Cortex of kidney (tissue), 1 donor: ENCODE measurements at places on chromosomes 4 and X.

DNA sequence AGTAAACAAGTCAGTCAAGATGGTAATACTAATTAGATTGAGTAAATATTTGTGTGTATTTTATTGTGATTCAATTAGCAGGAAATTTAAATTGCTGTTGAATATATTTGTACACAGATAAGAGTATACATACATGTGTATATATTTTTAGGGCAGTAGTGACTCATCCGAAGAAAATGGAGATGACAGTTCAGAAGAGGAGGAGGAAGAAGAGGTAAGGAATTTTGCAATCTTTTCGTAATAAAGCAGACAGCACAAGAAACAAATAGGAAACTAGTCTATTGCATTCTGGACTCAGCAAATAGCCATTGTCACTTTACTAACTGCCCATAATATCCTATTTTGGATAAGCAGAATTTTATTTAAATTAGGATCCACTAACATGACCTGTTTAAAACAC, 6.6 kb downstream of the IBSP start:
- no peak for DNase-seq

- no peak for DNase-seq
These were observed 30.3 kb downstream of the INPP4B start for GRCh38 chr4:142815834-142816233.

GRCh38 chr4:118826723-118827444, 9.0 kb downstream of the SEC24D start:
- no peak for DNase-seq

DNA sequence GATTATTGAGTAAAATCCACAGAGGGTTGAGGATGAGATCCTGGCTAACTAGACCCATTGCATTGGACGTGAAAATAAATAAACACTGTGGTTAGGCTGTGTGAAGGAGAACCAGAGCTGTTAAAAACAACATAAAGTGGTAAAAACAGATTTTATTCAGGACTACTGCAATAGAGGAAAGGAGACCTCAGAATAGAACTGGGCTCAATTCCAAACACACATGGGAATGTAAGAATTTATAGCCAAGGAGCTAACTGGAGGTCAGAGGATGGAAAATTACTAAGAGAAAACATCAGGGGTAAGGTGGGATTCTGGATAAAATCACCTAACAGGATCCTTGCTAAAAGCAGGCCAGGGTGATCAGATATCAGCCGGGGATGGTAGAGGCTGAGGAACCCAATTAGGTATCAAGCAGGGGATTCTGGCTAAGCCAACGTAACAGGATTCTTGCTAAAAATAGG, 112.4 kb downstream of the RNF150 start:
- DNase-seq: no peak

DNA sequence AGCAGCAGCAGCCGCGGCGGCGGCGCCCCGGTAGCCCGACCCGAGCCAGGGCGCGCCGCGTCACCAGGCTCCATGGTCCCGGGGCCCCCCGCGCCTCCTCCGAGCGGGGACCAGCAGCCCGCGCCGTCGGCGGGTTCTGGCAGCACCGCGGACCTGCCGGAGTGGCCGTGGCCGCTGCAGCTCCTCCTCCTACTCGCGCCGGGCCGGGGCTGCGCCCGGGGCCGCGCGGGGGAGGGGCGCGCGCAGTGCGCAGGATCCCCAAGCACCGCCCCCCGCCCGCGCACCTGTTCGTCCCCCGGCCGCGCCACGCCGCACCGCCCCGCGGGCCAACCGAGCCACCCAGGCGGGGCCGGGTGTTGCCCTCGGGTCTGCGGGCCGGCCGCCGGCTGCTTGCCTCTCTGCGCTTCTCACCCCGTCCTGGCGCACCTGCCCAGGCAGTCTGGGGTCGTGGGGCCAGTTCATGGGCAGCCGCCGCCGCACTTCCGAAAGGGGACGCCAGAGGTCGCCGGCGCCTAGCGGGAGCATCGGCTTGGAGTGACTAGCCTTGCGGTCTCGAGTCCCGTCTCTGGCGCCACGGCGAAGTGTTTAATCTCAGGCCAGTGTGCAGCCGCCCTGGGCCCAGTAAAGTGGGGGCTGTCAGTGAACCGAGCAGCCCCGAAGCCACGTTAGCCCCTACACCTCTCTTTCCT, at the start of gene SLC9A7:
Gene SLC9A7 (minus strand): TSS at position 163 of the 689 bp plus-strand sequence. CDS start 89 bp downstream, at position 74.
- peak; percentile 6 for DNase-seq

GRCh38 chr4:142743121-142743825, 102.8 kb downstream of the INPP4B start:
- no peak for DNase-seq

DNA sequence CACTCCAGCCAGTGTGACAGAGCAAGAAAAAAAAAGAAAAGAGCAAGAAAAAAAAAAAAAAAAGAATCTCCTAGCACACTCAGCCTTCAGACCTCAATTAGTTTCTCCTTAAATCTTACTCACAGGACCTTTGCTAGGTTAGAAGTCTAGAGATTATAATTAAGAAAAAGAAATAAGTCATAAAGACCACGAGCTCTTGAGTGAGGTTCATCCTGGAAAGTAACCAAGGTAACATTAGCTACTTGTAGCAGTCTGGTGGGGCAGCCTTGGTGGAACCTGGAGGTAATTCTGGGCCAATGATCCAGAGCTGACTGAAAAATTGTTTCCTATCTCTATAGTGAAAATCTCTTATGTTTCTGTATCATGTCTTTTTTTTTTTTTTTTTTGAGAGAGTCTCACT, 21.2 kb upstream of the DDX3X start:
- no peak for DNase-seq

GRCh38 chr4:26275281-26275680, 45.5 kb upstream of the RBPJ start:
- DNase-seq: no peak

GRCh38 chr4:8110071-8110986, 48.3 kb downstream of the ABLIM2 start:
- DNase-seq: no peak
